IMR-90 (cell line): ENCODE measurements at places on chromosomes 4 and X. TPM values are rescaled to one million over a fixed set of nuclear protein-coding genes. Genes with fewer than 3 reads are reported as not detected.

The PWWP3B gene
- total RNA-seq: not detected in 2 replicates

The TLL1 gene
- total RNA-seq: not detected in 2 replicates

The MAGEA10 gene
- not detected in 2 replicates for total RNA-seq

The PPP2R2C gene
- not detected in 2 replicates for total RNA-seq

The UNC5C gene
- total RNA-seq: under 0.01 TPM in 1 of 2 replicates, not detected in the other

The CD38 gene
- not detected in 2 replicates for total RNA-seq

- no peaks in the 10 kb centered on the region for H3K36me3 ChIP-seq
- no peaks in the 10 kb centered on the region for H3K27me3 ChIP-seq
- no peaks in the 10 kb centered on the region for H3K4me1 ChIP-seq
- H3K27ac ChIP-seq: no peak overlapping the region
- DNase-seq: no peak
These were observed 364.6 kb upstream of the FTHL17 start for GRCh38 chrX:31436424-31436823.

GRCh38 chrX:114268643-114269042, 315.2 kb upstream of the HTR2C start:
- H3K4me1 ChIP-seq: no peaks in the 10 kb centered on the region
- no peaks in the 10 kb centered on the region for H3K36me3 ChIP-seq
- no peak overlapping the region for H3K27ac ChIP-seq
- H3K4me3 ChIP-seq: no peak overlapping the region
- DNase-seq: no peak
- no peaks in the 10 kb centered on the region; the same call in 1 of the 2 replicates for H3K27me3 ChIP-seq

DNA sequence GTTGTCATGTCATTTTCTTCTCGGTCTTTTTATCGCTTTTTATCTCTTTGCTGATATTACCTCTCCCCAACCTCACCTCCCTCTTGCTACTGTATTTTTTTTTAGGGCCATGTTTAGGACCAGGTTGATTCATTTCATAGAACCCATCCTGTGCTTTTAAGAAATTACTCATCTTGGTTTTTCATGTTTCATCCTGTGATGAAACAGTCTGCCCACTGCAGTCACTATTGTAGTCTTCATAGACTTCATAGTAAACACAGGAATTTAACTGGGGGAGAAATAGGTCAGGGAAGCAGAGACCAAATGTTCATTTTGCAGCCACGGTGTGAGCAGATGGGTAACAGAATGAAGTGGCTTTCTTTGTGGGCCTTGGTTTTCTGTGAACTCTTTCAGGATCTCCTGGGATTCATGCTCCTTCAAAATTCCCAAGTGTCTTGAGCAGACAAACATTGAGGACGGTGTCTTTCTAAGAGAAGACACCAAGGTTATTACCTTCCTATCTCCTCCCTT, 161.8 kb downstream of the NAA11 start:
- no peak for DNase-seq
- no peaks in the 10 kb centered on the region for H3K27me3 ChIP-seq
- H3K27ac ChIP-seq: no peak overlapping the region

GRCh38 chr4:76277667-76278066, 26.1 kb downstream of the FAM47E start:
- peaks cover 32% of the 10 kb centered on the region for H3K27me3 ChIP-seq
- H3K36me3 ChIP-seq: no peaks in the 10 kb centered on the region
- no peak overlapping the region for H3K27ac ChIP-seq
- no peak for DNase-seq

DNA sequence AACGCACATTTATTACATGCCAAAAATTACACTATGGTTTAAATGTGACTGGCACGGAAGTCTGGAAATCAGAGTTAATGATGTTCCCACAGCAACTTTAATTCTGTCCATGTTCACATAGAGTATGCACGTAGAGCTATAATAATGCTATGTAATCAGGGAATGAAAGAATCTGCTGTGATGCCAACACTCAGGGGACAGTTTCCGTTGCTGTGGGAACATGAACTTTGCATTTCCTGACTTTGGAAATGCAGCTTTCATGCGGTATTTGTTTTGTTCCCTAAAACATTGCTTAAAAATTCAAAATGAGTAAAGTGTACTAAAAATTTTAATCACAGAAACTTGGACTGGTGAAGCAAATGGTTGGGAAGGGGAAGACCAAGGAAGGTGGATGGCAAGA, 65.7 kb downstream of the MAGEA1 start:
- no peaks in the 10 kb centered on the region for H3K36me3 ChIP-seq
- H3K27ac ChIP-seq: no peak overlapping the region
- no peak overlapping the region for H3K4me3 ChIP-seq
- DNase-seq: no peak
- peaks cover 5% of the 10 kb centered on the region for H3K27me3 ChIP-seq

- H3K27ac ChIP-seq: no peak overlapping the region
- no peak for DNase-seq
- H3K4me1 ChIP-seq: no peaks in the 10 kb centered on the region
- no peaks in the 10 kb centered on the region for H3K27me3 ChIP-seq
These were observed 1166.3 kb upstream of the ADGRL3 start for GRCh38 chr4:60033826-60034225.

- H3K4me1 ChIP-seq: no peaks in the 10 kb centered on the region
- no peak overlapping the region for H3K27ac ChIP-seq
- H3K36me3 ChIP-seq: no peaks in the 10 kb centered on the region
- no peak overlapping the region for H3K4me3 ChIP-seq
These were observed 100.4 kb downstream of the HS6ST2 start for GRCh38 chrX:132858018-132858417.

GRCh38 chrX:1536712-1537030, 314 bp downstream of the P2RY8 start:
- no peak overlapping the region for H3K27ac ChIP-seq
- no peaks in the 10 kb centered on the region for H3K27me3 ChIP-seq
- no peaks in the 10 kb centered on the region for H3K36me3 ChIP-seq
- no peak for DNase-seq
- H3K4me3 ChIP-seq: no peak overlapping the region
- H3K4me1 ChIP-seq: no peaks in the 10 kb centered on the region

DNA sequence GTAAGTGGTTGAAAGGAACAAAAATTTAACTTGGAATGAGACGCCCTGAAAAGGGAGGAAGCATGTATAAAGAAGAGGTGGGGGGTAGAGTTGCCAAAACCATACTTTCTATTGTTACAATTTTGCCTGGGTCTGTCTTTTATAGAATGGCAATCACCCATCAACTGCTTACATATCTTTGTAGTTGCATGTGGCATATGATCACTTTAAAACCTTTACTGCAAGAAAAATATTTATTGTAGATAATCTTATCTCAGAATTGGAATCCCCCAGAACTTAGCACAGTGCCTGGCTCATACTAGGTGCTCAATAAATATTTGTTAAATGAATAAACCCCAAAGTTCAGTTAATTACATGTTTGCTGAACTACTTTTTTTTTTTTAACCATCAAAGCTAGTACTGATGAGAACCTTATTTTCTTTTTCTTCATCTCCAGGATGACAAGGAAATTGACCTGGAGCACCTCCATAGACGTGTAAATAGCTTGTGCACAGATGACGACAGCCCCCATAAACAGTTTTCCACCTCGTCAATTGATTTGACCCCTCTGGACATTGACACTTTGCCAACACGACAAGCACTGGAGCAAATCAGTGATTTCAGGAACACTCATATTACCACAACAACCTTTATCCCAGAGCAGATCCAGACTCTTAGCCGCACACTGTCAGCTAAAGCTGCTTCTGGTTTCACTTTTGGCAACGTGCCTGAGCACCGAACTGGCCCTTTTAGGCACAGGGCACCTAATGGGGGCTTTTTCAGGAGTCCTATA, 56.7 kb upstream of the ATOH1 start:
- no peaks in the 10 kb centered on the region for H3K36me3 ChIP-seq
- DNase-seq: no peak
- 0 out of 2 replicates have a peak, but pooled peaks cover 3% of the 10 kb centered on the region for H3K27me3 ChIP-seq
- H3K27ac ChIP-seq: no peak overlapping the region
- no peaks in the 10 kb centered on the region for H3K4me1 ChIP-seq

GRCh38 chr4:146243141-146243882, 29.0 kb downstream of the REELD1 start:
- no peak overlapping the region for H3K4me3 ChIP-seq
- no peak overlapping the region for H3K27ac ChIP-seq
- peaks cover 11% of the 10 kb centered on the region for H3K4me1 ChIP-seq
- peak; percentile 37 for DNase-seq
- H3K27me3 ChIP-seq: no peaks in the 10 kb centered on the region

- peaks cover 18% of the 10 kb centered on the region for H3K36me3 ChIP-seq
- H3K27ac ChIP-seq: no peak overlapping the region
- no peaks in the 10 kb centered on the region for H3K27me3 ChIP-seq
- DNase-seq: no peak
- H3K4me3 ChIP-seq: no peak overlapping the region
These were observed 12.9 kb downstream of the PGM2 start for GRCh38 chr4:37839426-37839825.

DNA sequence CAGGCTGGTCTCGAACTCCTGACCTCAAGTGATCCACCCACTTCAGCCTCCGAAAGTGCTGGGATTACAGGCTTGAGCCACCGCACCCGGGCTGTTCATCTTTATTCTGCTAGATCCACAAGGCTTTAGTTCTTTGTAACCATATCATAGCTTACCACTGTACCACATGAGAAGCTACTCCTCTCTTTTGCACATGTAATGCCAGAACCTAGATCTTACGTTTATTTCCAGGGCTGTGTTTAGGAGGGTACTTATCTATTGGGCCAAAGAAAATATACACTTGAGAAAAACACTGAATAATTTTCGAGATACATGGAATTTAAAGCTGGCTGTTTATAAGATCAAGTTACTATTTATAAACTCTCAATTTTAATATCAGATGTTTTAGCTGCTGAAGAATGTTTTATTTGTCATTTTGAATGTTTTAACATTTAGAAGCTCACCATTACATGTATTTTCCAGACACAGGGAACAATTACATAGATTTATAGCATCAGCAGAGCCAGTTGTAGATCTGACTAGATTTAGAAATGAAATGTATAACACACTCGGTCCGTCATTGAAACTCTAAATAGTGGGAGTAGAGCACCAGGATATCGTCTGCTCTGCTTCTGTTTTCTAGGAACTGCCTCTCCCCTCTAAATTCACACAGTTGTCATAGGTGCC, 155.3 kb upstream of the HAND2 start:
- H3K4me3 ChIP-seq: no peak overlapping the region
- peak; percentile 16 for DNase-seq
- H3K27ac ChIP-seq: no peak overlapping the region; the same call in 1 of the 2 replicates
- no peaks in the 10 kb centered on the region for H3K36me3 ChIP-seq
- no peaks in the 10 kb centered on the region; the same call in 1 of the 2 replicates for H3K27me3 ChIP-seq

GRCh38 chrX:81202456-81202819, 536 bp downstream of the SH3BGRL start:
- H3K27ac ChIP-seq: peak overlapping the region; percentile 98
- no peaks in the 10 kb centered on the region for H3K4me1 ChIP-seq
- peak; percentile 12 for DNase-seq
- H3K36me3 ChIP-seq: no peaks in the 10 kb centered on the region
- H3K4me3 ChIP-seq: peak overlapping the region; percentile 58
- H3K27me3 ChIP-seq: no peaks in the 10 kb centered on the region

DNA sequence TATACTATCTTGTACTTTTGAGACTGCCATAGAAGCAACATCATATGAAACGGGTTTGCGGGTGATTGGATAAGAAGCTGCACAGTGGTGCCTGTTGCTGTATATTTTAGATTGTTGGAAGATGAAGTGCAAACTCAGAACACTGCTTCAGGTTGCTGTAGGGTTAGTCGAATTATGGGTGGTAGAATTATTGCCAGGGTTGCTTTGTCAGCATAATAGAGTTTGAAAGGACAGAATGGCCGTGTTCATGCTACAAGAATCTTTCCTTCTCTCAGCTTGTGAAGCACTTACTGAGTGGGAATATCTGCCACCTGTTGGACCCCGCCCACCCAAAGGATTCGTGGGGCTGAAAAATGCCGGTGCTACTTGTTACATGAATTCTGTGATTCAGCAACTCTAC, 115.5 kb downstream of the USP9X start:
- H3K4me1 ChIP-seq: no peaks in the 10 kb centered on the region
- H3K27ac ChIP-seq: no peak overlapping the region
- DNase-seq: no peak
- H3K4me3 ChIP-seq: no peak overlapping the region
- H3K27me3 ChIP-seq: no peaks in the 10 kb centered on the region
- H3K36me3 ChIP-seq: peaks cover 23% of the 10 kb centered on the region
